ENCODE measurements at places on chromosomes 6 and 20. TPM values are rescaled to one million over a fixed set of nuclear protein-coding genes. Genes with fewer than 3 reads are reported as not detected.

- no peak for DNase-seq
These were observed 40.0 kb downstream of the SLC22A1 start for GRCh38 chr6:160161647-160161986.

- no peak for DNase-seq
These were observed 25.1 kb downstream of the CD83 start for GRCh38 chr6:14142511-14143223.

The LGSN gene
- 0.14 TPM for total RNA-seq

The GABRR2 gene
- total RNA-seq = 0.42 TPM

The COL9A3 gene
- 4.1 TPM for total RNA-seq

The LKAAEAR1 gene
- total RNA-seq = 0.80 TPM
